Stomach (tissue), 19 donors: ENCODE measurements at places on chromosomes 5 and 9. TPM values are rescaled to one million over a fixed set of nuclear protein-coding genes. Genes with fewer than 3 reads are reported as not detected.
A peak's percentile ranks its signal among the peaks of the same experiment; 100 is the strongest.

Gene TXNDC8
- not detected for total RNA-seq

GRCh38 chr9:18516965-18517364 is 43.0 kb downstream of the ADAMTSL1 start:
- peak; percentile 33 for DNase-seq

DNA sequence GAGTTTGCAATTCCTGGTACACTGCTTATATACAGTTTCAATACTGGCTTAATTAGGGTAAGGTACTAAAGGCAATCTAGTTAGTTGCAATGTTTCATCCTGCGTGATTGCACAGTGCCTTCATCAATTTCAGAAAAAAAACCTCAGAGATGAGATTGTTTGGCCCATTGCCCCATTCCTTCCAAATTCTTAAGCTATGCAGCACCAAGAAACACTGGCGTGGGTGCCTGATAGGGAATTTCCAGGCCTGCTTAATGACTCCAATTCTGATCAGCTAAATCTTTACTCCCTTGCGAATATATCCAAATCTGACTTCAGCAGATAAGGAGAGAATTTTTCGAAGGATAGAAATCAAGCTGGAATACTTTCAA is 35.9 kb upstream of the GAS1 start:
- no peak for DNase-seq

DNA sequence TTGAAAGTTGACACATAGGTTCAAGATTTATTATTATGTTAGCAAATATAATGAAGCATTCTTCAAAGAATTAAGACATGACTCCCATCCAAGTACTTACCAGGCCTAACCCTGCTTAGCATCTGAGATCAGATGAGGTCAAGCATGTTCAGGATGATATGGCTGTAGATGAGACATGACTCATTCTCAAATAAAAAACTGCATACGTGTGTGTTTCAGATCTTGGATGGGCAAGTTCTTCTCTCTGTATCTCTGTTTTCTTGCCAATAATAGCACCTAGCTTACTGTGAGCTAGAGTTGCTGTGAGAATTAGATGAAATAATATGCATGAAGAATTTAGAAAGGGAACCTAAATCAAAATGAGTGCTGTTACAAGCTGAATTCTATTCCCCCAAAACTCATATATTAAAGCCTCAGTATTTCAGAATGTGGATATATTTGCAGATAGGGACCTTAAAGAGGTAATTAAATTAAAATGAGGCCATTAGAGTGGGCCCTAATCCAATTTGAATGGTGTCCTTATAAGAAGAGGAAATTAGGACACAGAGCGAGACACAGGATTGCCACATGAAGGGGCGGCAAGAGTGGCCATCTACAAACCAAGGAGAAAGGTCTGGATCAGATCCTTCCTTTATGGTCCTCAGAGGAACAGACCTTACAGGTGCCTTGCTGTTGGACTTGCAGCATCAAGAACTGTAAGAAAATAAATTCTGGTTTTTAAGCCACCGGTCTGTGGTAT is 146.2 kb downstream of the MARCHF11 start:
- DNase-seq, result no peak

GRCh38 chr9:122835313-122835731 is 6.9 kb upstream of the PDCL start:
- DNase-seq, result peak; percentile 37
